ENCODE measurements at places on chromosomes 12 and 14. TPM values are rescaled to one million over a fixed set of nuclear protein-coding genes. Genes with fewer than 3 reads are reported as not detected.

Gene FZD10
- 2.6 TPM for total RNA-seq

Gene AP5M1
- total RNA-seq, result 17.8 TPM

Gene LTB4R2
- 10.0 TPM for total RNA-seq

Gene OTOGL
- 0.10 TPM for total RNA-seq

All from upper lobe of left lung (tissue), 6 donors.